Stimulated activated CD8-positive, alpha-beta memory T cell treated with anti-CD3 and anti-CD28 coated beads, Interleukin-4, amount 100 ng/mL, for 1 hour (primary cell): ENCODE measurements at places on chromosomes 13 and 19.

GRCh38 chr13:27461940-27462584, 11.7 kb upstream of the MTIF3 start:
- DNase-seq, result no peak

GRCh38 chr19:15840833-15841232, 25.4 kb upstream of the OR10H1 start:
- no peak for DNase-seq

- DNase-seq, result no peak
Measured at GRCh38 chr13:28438598-28439334, 56.2 kb downstream of the FLT1 start.

DNA sequence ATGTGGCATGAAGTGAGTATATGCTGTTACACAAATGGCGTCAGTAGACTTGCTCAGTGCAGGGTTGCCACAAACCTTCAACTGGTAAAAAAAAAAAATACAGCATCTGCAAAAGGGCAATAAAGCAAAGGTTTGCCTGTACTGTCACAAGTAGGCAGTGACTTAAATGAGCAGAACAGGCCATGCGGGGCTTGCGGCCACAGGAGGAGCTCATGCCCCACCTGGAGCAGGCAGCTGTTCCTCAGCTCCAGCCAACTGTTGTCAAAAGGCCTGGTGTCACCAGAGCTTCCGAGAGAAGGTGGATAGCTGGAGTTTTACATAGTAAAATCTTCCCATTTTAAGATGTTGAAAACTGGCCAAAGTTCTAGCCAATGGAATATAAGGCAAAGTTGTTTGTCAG, 7.7 kb downstream of the ATP7B start:
- DNase-seq, result no peak

DNA sequence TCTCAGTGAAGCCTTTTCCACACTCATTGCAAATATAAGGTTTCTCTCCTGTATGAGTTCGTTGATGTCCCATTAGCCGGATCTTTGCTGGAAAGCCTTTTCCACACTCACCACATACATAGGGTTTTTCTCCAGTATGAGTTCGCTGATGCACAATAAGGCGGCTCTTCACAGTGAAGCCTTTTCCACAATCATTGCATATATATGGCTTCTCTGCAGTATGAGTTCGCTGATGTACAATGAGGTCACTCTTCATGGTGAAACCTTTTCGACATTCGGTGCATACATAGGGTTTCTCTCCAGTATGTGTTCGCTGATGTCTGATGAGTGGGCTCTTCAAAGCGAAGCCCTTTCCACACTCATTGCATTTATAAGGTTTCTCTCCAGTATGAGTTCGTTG, 6.8 kb upstream of the ZNF350 start:
- DNase-seq, result no peak

- DNase-seq, result no peak
Measured at GRCh38 chr19:7386769-7387168, 38.0 kb downstream of the ARHGEF18 start.

- DNase-seq, result no peak
Measured at GRCh38 chr13:29597706-29598105, 2.2 kb upstream of the SLC7A1 start.

DNA sequence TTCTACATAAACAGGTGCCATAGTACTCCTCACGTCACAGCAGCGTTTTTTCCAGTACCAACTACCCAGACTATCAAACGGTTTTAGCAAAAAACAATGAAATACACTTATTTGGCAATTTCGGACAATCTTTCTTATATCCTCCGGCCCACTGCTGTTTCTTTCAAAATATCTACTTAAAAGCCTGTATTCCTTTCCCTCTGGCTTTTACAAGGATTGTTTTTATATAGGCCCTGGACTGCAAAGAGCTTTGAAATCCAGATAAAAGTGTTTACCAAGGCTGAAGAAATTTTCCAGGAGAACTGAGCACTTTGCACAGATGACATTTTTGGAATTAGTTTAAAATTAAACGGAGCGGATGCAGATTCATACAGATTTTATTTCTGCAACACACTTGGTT, 255.9 kb upstream of the STARD13 start:
- DNase-seq, result no peak

DNA sequence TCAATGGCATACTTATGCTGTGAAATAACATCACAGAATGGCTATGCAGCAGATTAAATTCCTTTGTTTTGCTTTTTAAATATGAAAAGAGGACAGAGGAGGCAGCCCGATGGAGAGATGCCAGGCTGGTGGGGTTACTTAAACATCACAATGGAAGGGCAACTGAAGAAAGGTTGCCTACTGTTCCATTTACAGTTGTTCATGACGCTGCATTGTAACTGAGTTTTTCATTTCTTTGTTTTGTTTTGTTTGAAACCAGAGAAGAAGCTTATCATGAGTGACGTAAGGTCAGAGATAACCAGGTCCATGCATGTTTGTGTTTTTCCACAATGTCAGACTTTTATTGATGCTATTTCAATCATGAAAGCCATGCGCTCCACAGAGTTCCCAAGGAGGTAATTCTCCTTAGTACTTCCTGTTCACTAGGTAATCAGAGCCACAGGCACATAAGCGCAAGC, 273.8 kb downstream of the LHFPL6 start:
- DNase-seq, result no peak

- DNase-seq, result no peak
Measured at GRCh38 chr19:12987781-12988180, 7.5 kb upstream of the NFIX start.

DNA sequence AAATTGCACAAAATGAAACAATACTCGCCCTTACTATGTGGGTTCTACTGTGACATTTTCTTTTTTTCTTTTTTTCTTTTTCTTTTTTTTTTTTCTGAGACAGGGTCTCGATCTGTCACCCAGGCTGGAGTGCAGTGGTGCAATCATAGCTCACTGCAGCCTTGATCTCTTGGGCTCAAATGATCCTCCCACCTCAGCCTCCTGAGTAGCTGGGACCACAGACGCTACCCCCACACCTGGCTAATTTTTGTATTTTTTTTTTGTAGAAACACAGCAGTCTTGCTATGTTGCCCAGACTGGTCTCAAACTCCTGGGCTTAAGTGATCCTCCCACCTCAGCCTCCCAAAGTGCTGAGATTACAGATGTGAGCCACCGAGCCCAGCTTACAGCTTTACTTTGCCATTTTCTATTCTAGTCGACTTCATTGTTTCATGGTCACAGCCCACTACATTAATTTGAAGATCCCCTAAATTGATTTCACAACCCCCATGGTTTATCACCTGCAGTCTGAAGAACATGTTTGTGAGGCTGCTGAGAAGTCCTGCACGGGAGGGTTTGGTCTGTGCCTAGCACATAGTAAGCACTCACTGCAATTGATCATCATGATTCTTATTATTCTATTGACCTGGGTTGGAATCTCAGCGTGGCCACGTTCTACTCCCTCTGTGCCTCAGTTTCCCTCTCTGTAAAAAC, 3.8 kb downstream of the BCL3 start:
- no peak for DNase-seq
